ENCODE measurements at places on chromosomes 5 and 9. TPM values are rescaled to one million over a fixed set of nuclear protein-coding genes. Genes with fewer than 3 reads are reported as not detected.
A peak's percentile ranks its signal among the peaks of the same experiment; 100 is the strongest.

GRCh38 chr5:74290634-74291241 lies 349.8 kb downstream of the ENC1 start:
- no peak for DNase-seq

Gene PLEKHG4B
- 46.6 TPM for total RNA-seq

DNA sequence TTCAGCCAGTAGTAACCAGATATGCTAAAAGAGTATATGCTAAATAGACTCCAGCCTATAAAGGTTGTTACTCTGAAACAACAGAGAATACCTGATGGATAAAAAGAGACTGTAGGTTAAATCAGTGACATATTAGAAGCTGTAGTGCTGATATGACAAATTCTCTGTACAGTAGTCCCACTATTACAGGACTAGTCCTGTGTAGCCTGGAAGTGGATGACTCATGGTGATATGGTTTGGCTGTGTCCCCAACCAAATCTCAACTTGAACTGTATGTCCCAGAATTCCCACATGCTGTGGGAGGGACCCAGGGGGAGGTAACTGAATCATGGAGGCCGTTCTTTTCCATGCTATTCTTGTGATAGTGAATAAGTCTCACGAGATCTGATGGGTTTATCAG lies 276.2 kb upstream of the POU5F2 start:
- no peak for DNase-seq

DNA sequence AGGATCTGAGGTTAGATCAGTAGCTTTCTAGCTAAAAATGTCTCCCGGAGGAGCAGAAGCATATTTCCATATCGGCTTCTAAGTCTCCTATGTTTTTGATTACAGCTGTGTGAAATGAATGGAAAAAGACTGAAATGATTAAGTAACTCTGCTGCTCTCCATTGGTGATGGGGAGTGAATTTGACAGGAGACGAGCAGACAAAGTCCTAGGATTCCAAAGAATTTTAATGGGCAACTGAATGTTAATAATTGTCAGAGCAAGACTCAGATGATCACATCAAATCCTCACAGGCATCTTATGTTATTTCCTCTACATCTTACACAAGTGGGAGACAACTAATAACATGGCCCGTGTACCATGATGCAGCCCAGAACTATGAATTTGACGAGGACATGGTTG lies 66.8 kb downstream of the LIX1 start:
- no peak for DNase-seq

GRCh38 chr5:82019342-82020138 lies 47.7 kb downstream of the ATG10 start:
- no peak for DNase-seq

DNA sequence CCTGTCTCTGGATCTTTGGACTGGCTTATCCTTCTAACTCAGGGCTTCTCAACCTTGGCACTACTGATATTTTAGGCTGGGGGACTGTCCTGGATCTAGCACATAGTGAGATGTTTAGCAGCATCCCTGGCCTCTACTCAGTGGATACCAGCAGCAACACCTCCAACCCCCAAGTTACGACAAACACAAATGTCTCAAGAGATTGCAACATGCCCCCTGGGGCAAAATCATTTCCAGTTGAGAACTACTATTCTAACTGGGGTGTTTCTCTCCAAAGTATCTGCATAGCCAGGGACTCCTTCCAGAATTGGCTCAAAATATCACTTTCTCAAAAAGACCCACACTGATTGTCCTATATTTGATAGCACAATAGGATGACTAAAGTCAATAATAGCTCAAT lies 7.2 kb upstream of the TLR4 start:
- DNase-seq: no peak

Gene DBH
- total RNA-seq: 0.10 TPM

DNA sequence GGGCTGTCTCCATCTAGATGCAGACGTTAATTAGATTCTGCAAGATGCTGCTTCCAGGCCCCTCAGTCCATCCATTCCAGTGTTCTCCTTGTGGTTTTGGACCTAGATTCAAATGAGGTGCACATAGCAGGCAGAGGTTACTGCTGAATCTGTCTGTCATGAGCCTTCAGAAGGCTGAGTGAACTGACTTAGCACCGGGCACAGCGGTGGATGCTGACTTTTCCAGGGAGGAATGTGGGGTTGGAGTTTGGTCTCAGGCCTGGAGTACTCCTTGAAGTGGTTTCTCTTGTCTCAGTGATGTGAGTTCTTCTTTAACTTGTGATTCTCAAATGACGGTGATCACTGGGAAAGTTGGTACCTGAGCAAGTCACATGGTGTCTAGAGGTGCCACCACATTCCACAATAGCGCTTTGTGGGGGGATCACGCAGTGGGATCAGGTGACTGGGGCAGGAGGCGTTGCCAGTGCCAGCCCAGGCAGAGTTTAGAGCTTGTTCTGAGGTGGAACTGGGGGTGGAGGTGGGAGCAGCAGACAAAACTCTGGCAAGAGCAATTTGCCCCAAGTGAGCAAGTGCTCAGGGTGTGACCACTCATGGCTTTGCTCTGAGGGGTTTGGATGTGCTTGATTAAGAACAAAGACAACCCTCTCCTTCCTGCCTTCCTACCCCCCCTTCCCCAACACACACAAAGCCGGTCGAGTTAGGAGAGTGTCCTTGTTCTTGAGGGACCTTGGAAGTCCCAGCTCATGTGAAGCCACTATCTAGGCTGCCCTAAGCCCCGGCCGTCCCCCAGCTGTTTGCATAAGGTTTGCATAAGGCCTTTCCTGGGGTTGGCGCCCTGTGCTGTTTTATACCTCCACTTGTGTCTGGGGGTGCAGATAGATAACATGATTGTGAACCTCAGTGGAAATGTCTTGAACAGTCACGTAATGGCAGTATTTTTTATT lies 25.1 kb downstream of the JADE2 start:
- DNase-seq: no peak

Gene PRRX2
- total RNA-seq: 0.50 TPM

Gene OTULIN
- 31.1 TPM for total RNA-seq

Gene SAXO1
- 0.48 TPM for total RNA-seq

DNA sequence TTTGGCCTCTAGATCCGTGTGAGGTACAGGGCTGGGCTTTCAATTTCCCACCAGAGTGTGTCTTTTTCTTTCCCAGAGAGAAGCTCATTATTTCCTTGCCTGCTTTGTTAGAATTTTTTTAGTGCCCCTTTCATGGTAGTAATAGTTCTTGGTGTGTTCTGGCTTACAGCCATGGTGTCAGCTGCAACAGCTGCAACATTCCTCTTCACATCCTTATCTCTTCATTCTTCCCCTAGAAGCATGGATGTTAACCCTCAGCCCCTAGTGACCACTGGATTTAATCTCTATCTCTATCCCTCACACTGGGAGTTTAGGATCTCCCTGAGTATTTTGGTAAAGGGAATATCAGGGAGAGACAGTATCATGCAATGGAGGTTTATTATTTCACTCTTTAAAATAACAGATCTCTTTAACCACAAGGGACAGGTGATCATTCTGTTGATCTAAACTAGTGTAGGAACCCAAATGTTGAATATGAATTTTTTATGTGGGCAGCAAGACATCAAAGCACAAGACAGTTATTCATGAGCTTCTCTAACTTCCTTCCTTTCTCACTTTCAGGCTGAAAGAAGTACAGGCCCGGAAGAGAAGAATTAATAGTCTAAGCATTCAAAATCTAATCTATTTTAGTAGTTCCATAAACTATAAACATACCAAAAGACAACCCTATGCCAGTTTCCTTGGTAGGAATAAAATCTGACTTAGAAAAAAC lies 160.2 kb downstream of the FAM170A start:
- DNase-seq: no peak

DNA sequence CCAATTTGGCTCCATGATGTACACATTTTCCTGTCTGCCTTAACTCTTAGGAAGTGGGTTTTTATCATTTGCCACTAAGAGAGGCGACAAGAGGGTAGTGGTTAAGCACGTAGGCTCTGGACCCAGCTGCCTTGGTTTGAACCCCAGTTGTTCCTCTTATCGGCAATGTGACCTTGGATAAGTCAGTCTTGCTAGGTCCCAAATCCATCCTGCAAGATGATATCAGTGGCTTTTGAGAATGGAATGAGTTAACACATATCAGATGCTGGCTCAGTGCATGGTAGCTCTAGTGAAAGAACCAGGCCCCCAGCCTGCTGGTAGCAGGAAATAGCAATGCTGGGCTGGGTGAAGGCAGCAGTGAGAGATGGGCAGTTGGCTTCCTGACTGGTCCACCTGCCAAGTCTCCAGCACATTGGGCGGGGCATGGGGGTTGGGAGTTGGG lies 72.5 kb downstream of the STK10 start:
- no peak for DNase-seq

DNA sequence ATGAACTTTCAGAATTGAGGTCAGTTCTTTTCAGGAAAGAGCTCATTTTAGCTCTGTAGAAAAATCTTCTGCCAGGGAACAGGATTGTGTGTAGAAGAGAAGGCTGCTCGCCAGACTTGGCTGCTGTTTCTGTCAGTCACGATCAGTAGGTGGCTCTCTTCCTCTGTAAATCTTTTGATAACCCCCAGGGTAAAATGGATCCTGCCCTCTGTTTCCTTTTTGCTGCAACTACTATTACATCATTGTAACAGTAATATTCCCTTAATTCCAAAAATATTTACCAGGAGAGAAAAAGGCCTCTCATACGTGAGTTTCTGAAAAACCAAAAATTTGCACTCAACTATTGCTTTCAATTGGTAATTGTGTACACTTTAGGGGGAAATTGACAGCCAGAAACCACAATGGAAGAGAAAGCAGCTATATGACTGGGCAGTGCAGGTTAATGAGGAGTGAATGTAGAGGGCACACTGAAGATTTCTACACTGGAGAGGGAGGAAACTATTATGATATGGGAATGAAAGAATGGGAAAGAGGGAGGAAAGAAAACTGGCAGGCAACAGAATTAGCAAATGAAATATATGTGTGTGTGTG lies 12.3 kb downstream of the IFNA21 start:
- no peak for DNase-seq

Gene PTPRD
- total RNA-seq: 197 TPM

DNA sequence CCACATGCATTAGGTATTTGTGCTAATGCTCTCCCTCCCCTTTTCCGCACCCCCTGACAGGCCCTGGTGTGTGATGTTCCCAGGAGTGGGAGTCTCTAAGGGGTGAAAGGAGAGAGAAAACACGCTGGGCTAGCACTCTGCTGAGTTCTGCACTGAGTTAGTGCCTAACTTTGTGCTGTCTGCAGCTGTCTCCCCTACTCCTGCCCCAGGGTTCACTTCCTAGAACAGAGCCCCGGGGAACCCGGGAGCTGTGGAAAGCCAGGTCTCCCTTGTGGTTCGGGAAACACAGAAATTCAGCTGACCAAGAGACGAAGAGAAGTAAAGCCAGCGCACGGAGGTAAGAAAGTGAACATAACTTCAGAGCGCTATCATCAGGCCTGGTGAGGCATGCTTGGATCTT lies 20.7 kb upstream of the ANKRD18A start:
- no peak for DNase-seq

GRCh38 chr9:86246752-86247161 lies 12.7 kb downstream of the C9orf153 start:
- DNase-seq: no peak

DNA sequence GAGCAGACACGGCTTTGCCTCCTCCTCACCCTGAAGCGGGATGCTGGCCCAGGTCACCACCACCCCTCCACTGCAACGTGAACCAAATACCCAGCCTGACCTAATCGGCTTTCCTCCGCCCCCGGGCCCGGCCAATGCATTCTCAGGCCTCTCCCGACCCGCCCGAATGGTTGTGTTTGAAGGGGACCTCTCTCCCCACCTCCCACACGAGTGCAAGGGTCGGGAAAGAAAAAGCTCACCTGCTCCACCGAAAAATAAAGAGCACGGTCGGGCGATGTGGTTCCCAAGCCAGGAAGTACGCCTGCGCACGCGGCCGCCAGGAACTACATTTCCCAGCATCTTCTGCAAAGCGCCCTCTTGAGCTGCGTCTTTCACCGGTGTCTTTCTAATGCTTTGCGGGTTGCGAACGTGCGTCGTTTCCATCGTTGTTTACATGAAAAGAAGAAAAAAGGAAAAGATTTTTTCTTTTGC lies at the start of gene ZNF883:
Gene ZNF883, minus strand, starts transcription at position 282 of the 471 bp plus-strand sequence.
- peak; percentile 70 for DNase-seq

DNA sequence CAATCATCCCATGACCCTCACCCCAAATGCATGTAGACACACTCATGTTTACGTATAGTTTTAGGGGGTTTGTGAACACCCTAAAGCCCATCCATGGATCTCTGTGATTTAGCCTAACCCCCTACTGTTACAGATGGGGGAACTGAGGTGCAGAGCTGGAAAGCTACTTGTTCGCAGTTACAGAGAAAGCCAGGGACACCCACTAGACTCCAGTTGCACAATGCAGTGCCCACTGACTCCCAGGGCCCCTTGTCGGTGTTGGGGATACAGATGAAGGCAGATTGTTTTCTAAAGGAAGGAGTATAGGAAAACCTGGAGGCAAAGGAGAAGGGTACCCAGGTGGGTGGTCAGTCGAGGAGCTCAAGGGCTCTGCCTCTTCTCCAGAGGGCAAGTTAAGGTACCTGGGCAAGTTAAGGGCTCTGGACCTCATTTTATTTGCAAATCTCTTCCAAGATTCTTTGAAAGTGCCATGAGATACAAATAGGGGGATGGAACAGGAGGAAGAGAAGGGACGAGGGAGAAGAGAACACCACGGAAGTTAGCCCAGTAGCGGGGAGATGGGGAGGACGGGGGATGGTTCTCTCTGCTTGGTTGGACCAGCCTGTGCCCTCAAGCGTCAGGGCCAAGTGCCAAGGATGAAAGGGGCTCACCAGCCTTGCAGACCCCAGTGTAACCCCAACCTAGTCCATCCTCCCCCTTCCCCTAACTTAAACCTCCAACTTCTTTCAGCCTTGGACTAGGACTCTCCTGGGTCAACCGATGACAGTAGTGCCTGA lies 958 bp downstream of the MYOZ3 start:
- peak; percentile 40 for DNase-seq

Gene IL3
- not detected for total RNA-seq

DNA sequence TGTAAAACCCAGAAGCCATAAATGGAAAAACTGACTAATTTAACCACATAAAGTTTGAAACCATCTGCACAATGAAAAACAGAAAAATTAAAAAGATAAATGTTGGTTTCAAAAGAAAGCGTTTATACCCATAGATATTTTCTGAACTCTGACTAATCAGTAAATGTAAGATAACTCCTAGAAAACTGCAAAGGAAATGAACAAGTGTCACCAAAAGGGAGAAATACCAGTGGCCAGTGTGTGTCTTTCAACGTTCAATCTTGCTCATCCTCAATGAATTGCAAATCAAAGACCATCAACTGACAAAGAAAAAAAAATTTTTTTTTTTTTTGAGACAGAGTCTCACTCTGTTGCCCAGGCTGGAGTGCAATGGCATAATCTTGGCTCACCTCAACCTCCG lies 180.1 kb downstream of the SYK start:
- no peak for DNase-seq

DNA sequence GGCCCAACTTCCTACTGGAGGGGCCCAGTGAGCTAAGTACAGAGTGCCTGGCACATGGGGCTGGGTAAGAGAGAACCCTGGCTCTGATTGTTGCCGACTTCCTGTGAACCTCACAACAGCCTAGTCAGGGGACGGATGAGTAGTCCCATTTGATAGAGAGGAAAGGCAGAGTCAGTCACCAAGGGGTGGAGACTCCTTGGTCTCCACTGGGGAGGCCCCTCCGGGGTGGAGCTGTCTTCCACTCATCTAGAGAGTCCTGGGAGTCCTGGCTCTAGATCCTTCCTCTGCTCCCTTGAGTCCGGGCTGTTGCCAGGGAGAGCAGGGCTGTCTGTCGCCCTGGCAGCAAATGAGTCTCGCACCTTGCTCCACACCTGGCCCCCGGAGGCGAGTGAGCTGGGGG lies 8.0 kb downstream of the GRK6 start:
- DNase-seq: no peak

- no peak for DNase-seq
Observed at GRCh38 chr5:140869555-140869886, 764 bp downstream of the PCDHA11 start.
